ENCODE measurements at places on chromosomes 5 and 9.

DNA sequence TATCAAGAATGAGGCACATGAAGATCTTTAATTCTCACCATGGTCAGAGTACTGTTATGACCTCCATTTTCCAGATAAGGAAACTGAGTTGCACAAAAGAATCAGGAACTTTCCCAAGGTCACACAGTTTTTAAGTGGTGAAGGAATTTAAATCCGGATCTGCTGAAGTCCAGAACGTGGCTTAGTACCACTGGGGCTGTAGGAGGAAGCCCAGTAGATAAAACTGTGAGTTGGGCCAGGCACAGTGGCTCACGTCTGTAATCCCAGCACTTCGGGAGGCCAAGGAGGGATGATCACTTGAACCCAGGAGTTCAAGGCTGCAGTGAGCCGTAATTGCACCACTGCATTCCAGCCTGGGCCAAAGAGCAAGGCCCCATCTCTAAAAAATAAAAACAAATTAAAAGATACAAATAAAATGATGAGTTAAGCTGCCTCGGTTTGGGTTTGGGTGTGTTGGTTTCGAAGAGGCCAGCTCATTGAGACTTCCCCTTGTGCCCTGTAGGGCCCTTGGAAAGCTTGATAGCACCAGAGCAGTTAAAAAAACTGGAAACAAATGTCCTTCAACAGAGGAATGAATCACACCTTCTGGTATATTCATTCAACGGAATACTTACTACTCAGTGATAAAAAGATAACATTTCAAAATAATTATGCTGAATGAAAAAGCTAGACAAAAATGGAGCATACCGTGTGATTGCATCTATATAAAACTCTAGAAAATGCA is 20.1 kb downstream of the ATOX1 start:
- DNase-seq = no peak

DNA sequence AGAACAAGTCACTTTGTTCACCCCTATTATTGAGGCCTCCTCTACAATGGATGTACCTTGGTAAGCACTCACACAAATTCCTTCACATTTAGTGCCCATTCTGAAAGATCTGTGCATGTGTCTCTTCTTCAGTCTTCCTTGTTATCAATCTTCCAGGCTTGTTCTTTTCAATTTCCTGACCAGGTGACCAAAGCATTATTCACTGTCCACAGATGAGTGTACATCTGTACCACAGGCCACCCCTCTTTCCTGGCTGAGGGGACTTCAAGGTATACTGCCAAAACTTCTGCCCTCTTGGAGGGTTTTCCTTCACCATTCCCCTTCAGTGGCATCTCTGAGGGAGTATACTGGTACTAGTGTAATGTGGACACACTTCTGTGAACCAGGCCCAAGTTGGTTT is 25.5 kb upstream of the STOM start:
- no peak for DNase-seq

DNA sequence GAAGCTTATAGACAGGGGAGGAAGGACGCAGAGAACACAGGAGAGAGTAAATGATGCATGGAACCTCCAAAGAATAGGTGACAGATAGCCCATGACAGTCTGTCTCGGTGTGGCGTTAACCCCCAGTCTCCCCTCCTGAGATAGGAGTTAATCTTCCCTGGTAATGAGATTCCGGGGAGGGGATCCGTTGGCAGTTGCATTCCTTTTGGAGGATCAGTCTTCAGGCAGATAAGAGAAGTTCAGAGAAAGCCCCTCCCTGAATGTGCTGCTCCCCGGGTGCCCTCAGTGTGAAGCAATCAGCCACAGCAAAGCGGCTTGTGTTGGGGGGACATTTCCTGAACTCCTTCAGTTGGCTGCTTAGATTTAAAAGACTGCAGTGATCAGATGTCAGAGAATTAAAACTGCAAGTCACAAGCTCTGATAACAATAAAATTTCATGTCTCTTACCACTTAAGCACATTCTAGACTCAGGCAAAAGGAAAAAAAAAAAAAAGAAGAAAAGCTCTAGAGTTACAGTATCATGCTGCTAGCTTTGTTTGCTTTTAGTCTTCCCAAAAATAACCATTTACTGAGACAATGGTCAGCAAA is 121.1 kb downstream of the EGFLAM start:
- DNase-seq = no peak

DNA sequence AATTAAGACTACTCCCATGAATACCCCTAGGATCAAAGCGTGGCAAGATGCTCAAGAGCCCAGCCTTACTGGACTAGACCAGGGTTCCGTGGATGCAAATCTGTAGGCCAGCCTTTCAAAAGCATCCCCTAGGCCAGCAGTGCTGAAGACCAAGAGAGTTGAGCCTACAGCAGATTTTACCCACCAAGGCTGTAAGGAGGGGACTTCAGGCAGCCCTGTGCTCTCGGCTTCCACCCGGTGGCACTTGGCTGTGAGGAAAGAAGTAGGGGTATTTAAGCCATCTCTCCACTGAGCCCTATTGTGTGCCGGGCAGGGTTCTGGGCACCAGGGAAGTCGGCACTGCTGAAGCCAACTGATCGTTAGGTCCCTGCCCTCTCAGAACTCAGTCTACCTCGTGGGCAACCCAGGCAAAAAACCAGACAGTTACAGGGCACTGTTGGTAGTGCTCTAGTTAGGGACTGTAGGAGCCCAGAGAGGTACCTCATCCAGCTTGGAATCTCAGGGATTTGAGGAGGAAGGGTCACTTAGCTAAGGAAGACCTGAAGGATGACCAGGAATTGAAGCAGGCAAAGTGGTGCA is 25.5 kb downstream of the TCF7 start:
- no peak for DNase-seq

DNA sequence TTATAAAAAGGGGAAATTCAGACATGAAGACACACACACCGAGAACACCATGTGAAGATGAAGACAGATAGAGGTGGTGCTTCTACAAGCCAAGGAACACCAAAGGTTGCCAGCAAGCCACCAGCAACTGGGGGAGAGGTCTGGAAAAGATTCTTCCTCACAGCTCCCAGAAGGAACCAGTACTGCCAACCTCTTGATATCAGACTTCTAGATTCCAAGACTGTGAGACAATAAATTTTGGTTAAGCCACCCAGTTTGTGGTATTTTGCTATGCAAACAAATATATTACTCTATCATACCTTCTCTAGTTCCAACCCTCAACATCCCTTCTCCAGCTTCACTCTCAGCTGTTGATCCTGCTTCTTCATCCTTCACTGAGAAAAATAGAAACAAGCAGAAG is 451.1 kb downstream of the EBF1 start:
- DNase-seq = no peak

DNA sequence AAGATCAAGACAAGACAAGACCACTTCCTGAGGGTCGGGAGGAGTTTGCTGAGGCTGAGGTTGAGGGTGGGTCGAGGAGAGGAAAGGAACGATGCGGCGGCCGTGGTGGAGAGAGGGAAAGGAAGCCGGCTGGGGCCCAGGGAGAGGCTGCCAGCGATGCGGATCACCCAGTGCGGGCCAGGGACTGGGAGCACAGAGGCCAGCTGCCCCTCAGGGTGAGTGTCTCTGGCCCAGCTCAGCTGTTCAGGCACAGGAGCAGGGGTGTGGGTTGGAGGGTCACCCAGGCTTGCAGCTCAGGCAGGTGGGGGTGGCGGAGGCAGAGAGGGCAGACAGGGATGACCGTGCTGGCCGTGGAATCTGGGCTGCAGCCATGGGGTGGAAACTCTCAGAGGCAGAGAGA is 99.5 kb downstream of the FGF18 start:
- no peak for DNase-seq
